Liver (tissue), 10 donors: ENCODE measurements at places on chromosomes 1 and 21.

- DNase-seq = no peak
Measured at GRCh38 chr21:39088831-39089380, 94.3 kb downstream of the PSMG1 start.

DNA sequence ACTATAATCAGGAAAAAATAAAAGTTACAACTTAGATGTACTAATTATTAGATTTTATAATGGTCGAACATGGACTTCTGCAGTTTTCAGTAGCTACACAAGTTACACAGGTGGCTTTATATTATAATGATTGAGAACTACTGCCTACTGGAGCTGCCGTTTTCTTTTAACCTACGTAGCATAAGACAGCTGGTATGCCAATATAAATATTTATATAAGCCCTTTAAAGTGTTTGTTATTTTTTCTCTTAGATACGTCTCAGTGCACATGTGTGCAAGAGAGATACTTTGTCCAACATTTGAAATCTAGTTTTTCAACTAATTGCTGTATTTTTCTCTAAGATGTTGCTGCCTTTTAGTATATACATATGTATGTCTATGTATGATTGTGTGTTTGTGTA, 42.4 kb downstream of the PDC start:
- no peak for DNase-seq

DNA sequence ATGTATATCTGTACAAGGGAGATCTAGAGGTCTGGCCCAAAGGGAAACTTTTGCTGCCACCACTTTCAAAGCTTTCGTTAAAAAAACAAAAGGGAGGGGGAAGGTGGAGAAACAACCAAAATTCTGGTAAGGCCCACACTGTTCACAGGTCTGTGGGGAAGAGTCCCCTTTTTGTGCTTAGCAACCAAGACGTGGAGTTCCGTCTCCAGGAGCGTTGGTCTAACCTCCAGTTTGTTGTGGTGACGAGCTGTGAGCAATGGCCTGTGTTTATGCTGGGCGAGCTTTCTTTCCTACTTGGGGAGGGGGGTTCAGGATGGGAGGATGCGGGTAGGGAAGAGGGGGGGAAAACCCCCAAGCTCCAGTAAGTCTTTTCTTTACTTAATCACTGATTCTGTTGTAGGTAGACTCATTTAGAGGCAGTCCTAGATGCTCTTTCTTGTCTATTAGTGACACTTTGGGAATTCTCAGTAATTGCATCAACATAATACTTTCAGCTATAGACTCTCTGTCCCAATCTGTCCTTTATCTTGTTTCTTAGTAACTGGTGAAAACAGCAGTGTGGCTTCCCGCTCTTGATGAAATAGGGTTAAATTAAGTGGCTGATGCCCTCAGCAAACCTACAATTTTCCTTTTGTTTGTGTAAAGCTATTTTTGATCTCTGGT, 1.5 kb downstream of the HIPK1 start:
- no peak for DNase-seq

- DNase-seq = no peak
Measured at GRCh38 chr1:19710825-19711611, 46.3 kb downstream of the HTR6 start.

DNA sequence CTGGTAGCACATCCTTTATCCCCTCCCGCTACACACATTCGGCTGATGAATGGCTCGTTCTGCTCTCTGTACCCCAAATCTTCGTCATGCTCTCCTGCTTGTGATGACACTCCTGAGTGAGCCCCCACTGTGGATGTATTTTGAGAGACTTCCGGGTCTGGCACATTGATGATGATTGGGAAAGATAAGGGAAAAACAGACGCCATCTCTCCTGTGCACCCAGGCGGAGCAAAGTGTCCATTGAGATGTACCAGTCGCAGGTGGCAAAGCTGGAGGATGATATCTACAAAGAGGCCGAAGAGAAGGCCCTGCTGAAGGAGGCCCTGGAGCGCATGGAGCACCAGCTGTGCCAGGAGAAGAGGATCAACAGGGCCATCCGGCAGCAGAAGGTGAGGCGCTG, 27.9 kb upstream of the EFHD2 start:
- DNase-seq = no peak

- no peak for DNase-seq
Measured at GRCh38 chr1:236800002-236800620, 5.0 kb downstream of the MTR start.

- DNase-seq = no peak
Measured at GRCh38 chr1:233406994-233407631, 79.6 kb downstream of the MAP3K21 start.

DNA sequence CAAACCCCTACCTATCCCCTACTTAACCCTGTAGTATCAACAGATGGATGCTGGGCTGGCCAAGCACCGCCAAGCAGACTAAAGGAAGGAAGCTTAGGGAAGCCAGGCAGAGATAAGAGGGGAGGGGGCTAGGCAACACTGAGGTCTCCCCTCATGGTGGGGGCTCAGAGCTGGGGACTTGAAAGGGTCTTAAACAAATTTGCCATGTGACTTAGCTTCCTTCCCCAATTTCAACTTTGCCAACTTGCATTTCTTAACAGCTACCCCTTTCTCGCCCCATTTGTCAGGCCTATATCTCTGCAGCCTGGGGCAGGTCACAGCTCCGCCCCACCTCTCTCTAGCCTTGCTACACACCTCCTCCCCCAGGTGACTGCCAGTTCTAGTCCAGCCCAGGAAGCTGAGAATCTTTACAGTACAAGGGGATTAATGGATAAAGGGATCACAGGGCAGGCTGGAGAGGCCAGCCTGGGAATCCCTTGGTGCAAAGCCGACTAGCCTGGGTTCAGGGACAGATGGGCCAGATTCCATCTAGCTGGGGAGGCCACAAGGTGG, 3.4 kb downstream of the KIF21B start:
- DNase-seq = no peak

- no peak for DNase-seq
Measured at GRCh38 chr1:110002695-110003094, 18.1 kb downstream of the AHCYL1 start.

GRCh38 chr1:78839704-78840277, 166.7 kb downstream of the ADGRL4 start:
- DNase-seq = no peak

GRCh38 chr1:29171089-29171488, 10.6 kb downstream of the SRSF4 start:
- no peak for DNase-seq

DNA sequence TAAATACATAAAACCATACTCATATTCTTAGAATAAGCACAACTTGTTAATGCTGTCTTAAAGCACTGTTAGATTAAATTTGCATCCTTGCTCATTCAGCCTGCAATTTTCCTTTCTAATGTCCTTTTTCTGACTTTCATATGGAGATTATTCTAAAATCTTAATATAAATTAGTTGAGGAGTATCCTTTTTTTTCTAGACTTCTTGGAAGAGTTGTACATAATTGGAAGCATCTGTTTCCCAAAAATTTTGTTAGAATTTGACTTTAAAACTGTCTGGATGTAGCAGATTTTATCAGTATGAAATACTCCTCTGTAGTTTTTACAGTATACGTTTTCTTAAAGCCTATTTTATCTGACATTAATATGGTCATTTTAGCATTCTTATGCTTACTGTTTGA, 9.7 kb downstream of the KIFAP3 start:
- no peak for DNase-seq

DNA sequence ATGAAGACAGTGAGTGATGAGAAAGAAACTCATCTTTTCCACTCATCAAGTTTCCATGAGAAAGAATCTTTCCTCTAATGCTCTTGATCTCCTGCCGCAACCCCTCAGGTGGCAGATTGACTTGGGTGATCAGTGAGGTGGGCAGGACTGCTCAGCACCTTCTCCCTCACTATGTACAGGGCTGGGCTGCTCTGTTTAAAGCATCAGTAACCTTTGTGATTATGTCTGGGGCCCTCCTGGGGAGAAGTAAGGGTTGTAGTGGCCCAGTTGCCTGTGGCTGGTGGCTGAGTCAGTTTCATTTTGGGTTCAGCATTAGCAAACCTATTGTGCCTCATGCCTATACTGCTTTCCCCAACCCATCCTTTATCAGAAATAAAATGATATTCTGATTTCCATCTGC, 366.0 kb downstream of the TTLL7 start:
- no peak for DNase-seq

DNA sequence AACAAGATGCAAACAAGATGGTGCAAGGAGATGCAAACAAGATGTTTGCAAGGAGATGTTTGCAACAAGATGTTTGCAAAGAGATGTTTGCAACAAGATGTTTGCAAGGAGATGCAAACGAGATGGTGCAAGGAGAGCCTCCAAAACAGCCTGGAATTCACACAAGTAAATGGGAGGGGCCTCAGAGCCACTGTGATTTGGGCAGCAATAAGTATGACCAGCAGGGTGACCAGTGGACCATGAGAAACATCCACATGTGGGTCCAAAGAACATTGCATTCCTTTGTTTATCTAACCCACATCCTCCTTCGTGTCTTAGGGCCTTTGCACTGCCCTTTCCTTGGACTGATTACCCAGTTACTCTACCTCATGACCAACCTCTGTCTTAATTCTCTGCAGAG, 162.9 kb downstream of the PLPP3 start:
- no peak for DNase-seq

- DNase-seq = no peak
Measured at GRCh38 chr1:153778051-153778823, 3.0 kb downstream of the SLC27A3 start.

DNA sequence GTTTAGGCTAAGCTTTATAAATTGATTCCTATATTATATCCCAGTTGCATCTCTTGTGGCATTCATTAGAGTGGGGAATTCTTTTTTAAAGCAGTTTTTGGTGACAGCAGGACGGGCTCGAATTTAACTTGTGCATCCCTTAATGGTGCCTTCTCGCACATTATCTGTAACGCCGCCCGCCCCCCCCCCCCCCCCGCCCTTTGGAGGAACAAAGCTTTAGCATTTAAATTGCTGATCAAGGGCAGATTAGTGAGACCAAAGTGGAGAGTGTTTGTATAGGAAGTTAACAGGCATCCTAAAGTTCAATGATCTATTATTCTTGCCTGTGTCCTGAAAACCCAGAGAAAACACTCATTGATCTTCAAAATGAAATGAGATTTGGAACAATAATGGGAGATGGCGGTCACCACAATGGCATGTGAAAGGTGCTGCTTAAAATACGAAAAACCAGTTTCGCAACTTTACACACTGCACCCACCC, 2.2 kb downstream of the LMO4 start:
- no peak for DNase-seq

GRCh38 chr21:45634511-45635183, 8.9 kb upstream of the PCBP3 start:
- no peak for DNase-seq

DNA sequence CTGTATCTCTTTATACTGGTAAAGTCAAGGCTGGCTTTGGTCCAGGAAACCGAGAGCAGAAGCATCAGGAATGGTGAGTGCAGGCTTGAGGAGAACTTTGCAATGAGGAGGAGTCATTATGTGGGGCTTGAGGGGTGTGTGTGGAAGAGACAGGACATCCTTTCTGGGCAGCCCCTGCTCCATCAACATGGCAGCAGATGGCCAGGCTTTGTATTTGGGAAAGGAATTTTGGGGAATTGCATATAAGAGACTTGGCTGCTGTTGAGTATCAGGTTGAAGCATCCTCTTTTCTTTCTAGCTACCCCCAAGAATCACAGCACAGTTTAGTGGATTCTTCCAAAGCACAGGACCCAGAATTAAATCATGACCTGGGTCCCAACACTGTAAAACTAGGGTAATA, 33.4 kb downstream of the VTCN1 start:
- no peak for DNase-seq

DNA sequence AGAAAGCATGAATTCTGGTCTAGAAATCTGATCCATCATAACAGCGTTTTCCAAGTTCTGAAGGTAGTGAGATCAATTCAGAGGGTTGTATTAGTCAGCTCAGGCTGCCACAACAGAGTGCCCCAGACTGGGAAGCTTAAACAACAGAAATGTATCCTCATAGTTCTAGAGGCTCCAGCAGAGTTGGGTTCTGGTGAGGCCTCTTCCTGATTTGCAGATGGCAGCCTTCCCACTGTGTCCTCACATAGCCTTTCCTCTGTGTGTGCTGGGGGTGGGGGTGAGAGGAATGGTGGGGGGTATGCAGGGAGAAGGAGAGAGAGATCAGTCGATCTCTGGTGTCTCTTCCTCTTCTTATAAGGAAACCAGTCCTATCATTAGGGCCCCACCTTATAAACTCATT, 15.1 kb downstream of the ZBTB8B start:
- DNase-seq = no peak

DNA sequence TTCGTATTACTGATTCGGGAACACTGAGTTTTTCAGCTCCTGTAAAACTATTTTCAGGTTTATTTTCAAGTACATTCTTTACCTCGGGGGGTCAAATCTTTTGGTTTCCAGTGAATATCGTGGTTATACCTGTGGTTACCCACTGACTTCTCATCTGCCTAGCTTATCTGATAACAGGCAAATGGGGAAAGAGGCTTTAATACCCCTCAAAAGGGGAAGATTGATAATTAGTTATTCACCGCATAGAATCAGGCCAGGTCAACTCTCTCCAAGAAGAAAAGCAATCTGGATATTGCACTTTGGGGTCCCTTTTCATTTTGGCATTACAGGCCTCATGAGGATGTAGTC, 23.0 kb downstream of the RUNX1 start:
- DNase-seq = no peak

GRCh38 chr1:59272507-59272906, 24.4 kb upstream of the FGGY start:
- DNase-seq = no peak

DNA sequence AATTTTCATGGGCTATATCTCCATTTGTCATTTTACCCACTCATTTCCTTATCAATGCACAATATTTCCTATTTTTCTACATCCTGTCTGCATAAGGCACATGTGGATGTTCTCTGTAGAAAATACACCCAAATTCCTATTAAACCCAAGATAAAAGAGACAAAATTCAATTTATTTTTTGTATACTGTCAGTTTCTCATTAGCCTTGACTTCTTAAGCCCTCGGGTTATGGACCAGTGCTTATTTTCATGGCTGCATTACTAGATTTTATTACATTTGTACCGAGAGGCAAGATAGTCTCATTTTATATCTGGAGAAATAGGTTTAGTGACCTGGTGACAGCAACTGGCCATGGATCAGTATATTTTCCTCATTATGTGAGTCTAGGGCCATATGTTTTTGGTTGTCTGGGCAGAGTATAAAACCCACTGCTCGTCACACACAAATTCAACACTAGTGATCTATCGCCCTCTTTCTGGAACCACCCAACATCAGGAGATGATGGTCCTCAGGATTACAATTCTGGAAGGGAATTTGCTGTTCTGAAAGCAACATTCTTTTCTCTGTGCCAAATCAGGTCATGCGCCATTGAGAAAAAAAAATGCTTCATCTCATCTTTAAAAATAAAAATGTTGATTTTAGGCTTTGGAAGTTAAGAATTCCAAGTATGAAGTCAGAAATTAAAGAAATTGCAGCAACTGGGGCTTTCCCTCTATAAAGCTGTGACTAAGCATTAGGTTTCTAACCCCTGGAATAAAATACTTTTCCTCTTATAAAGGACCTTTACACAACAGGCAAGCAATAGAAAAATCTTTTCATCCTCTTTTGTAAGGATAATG, 81.4 kb downstream of the ASTN1 start:
- no peak for DNase-seq

- no peak for DNase-seq
Measured at GRCh38 chr1:91166106-91166712, 144.4 kb upstream of the ZNF644 start.

GRCh38 chr1:24958766-24959622, 28.9 kb upstream of the RUNX3 start:
- no peak for DNase-seq

GRCh38 chr1:53627666-53628065, 111.3 kb downstream of the GLIS1 start:
- DNase-seq = no peak

GRCh38 chr1:40078512-40079333, 18.3 kb downstream of the PPT1 start:
- DNase-seq = peak; percentile 50
